ENCODE measurements at places on chromosomes 7 and 10.

- peak; percentile 73 for DNase-seq
Measured at GRCh38 chr10:5812283-5813090, 747 bp downstream of the GDI2 start.

GRCh38 chr7:17357952-17358351 lies 59.5 kb downstream of the AHR start:
- no peak for DNase-seq

GRCh38 chr10:113503930-113504329 lies 48.9 kb upstream of the HABP2 start:
- DNase-seq = no peak

DNA sequence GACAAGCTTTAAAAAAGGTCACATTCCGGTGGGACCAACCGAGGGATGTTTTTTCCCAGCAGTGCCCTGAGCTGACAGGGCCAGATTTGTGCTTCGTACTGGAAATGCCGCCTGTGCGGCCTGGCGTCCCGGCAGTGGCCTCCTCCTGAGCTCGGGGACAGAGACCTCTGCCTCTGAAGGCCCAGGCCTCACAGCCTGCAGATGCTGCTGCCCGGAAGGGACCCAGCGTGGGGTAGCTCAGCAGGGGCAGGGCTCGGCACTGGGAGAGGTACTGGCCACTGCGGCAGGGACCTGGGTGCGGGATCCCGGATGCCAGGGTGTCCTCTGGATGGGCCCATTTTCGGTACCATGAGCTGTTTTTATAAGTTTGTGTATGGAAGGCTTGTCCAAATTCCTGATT lies 52.4 kb upstream of the CFAP46 start:
- DNase-seq = no peak

- no peak for DNase-seq
Measured at GRCh38 chr10:131692176-131692575, 208.6 kb upstream of the PPP2R2D start.

DNA sequence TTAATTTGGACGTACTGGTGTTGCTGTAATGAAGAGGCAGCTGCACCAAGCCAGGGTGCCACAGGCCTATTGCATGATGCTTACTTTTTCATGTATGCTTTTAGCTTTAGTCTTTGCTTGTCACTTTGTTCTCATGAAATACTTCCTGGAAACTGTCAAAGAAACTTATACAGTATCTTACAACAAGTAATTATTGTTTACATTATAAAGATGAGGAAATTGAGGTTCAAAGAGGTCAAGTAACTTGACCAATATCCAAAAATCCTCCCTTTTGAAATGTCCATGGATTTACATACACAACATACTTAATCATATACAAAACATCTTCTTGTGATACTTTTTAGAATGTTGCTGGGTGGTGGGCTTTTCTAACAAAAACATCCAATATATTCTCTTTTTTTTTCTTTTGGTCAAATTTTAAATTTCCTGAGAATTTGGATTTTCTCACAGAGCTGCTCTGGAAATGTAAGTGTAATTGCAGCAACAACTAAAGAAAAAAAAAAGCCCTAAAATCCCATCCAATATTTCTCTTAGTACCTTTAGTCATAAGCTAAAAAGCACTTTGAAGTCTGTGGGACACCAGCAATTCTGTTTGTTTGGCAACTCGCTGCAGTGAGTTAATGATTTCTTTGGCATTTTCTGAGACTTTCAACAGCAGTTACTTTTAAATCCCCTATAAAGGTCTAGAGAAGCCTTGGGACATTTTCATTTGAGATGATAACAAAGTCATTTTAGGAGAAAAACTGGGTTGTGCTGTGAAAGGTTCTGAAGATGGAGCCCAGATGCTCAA lies 500.6 kb upstream of the IGFBP3 start:
- no peak for DNase-seq

DNA sequence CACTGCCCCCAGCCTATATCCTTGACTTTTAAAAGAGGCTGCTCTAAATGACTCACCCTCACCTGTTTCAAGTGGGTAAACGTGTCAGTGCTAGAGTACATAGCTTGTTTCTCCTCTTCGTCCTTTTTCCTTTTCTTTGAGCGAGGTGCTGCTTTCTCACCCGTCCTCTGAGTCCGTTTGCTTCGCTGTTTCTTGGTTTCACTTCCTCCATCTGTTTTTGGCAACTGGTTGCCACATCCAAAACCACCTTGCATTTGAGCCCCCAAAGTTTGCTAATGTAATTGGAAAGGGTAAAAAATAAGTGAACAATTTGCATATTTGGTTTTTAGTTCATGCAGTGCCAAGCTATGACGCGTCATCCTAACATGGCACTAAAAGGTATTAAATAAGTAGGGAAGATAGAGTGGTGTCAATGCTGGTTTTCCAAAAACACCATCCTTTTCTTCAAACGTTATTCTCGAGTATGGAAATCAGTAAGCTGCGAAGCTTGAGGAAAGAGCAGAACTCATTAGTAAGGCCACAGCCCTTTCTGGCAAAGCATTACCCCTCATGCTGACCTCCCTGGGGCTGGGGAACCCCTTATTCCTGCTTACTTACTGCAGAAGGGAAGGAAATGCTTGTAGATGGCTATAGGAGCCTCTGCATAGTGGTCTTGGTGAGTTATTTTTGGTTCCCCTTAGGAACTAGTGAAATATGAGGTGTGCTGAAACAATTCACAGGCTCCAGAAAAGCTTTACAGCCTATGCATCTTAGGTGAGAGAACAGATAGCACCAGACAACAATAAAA lies 133.5 kb downstream of the GALNT11 start:
- DNase-seq = peak; percentile 69

GRCh38 chr7:115679976-115680375 lies 350.6 kb downstream of the TFEC start:
- DNase-seq = no peak

- no peak for DNase-seq
Measured at GRCh38 chr7:137408126-137408525, 64.6 kb upstream of the PTN start.

DNA sequence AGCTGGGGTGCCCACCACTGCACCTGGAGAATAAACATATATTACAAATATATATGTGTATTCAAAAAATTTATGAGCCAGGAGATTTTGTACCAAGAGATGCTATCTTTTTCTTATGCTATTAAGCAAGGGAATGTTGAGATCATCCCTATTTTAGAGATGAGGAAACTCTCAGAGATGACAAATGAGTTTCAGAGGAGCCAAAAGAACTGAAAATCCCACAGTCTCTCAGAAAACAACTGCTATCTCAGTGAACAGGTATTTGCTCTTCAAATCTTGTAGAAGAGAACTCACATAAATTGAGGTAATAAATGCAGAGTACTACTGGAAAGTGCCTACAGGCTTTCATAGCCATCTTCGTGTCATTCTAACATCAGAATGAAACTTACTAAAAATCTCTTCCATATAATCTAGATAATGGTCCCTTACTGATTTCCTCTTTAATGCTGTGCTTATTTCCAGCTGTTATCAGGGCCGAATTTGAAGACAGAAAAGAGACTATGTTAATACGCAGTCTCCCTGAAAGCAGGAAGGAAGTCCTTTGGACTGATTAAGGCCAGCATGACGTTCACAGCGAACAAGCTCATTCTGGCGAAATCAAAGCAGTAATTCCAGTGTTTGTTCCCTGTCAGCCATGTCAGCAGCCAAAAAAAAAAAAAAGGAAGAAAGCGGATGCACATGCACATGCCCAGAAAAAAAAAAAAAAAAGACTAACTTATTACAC lies 29.4 kb upstream of the ANAPC16 start:
- no peak for DNase-seq

- no peak for DNase-seq
Measured at GRCh38 chr7:455110-455928, 64.3 kb downstream of the PDGFA start.

- DNase-seq = no peak
Measured at GRCh38 chr7:128777156-128778123, 1.8 kb upstream of the OPN1SW start.

DNA sequence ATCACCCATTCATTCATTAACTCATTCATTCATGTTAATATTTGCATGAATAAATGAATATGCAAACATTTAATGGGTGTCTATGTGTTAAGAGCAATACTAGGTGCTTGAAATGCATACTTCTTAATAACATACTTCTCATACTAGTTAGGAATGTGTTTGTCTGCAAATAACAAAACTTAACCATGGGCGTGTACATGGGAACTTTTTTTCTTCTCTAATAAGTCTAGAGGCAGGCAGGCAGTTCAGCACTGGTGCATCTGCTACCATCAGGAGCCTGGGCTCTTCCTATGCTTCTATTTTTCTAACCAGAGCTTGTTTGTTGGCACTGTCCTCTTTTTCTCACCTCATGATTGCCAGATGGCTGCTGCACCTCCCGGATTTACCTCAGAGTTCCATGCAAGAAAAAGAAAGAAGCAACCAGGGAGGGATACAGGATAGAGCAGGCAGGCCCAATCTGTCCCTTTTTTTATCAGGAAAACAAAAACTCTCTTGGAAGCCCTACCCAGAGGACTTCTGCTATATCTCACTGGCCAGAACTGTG lies 22.7 kb downstream of the CDHR3 start:
- DNase-seq = no peak

DNA sequence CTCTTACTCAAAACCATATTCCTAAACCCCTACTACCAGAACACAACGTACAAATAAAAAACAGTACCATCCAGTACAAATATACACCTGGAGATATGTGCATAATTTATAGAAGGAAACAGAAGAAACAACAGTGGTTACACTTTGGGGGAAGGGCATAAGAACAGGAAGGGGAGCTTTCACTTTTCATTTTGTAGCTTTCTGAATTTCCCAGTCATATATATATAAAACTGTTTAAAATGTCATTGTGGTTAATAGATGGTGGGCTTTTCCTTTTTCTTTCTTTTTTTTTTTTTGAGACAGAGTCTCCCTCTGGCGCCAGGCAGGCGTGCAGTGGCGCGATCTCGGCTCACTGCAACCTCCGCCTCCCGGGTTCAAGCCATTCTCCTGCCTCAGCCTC lies 47.2 kb downstream of the MALSU1 start:
- DNase-seq = peak; percentile 26

- peak; percentile 30 for DNase-seq
Measured at GRCh38 chr10:78657163-78657861, 411.5 kb upstream of the ZMIZ1 start.

GRCh38 chr10:4144817-4145216 lies 359.8 kb upstream of the KLF6 start:
- DNase-seq = no peak

DNA sequence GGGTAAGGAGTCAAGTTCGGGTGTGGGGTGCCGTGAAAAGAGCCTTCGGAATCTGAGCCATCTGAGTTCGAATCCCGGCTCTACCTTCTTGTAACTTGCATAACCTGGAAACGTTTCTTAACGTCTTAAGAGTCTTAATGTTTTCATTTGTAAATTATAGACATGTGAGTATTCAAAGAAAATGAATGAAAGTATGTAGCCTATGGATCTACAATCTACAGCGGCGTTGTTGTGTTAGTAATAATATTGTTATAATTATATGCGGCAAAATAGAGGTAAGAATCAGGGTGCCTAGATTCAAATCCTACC lies 559 bp downstream of the VTI1A start:
- no peak for DNase-seq

GRCh38 chr10:19730167-19730906 lies 85.9 kb upstream of the PLXDC2 start:
- no peak for DNase-seq

GRCh38 chr7:29957521-29958310 lies 31.9 kb downstream of the SCRN1 start:
- DNase-seq = no peak

GRCh38 chr7:75072981-75073283 lies 670 bp downstream of the RCC1L start:
- no peak for DNase-seq

- no peak for DNase-seq
Measured at GRCh38 chr10:124949543-124949942, 7.6 kb downstream of the ZRANB1 start.

GRCh38 chr10:71088054-71088453 lies 124.3 kb upstream of the UNC5B start:
- DNase-seq = no peak

GRCh38 chr7:158394936-158395335 lies 192.7 kb downstream of the PTPRN2 start:
- no peak for DNase-seq

- DNase-seq = no peak
Measured at GRCh38 chr7:24784277-24784676, 27.0 kb upstream of the GSDME start.

- no peak for DNase-seq
Measured at GRCh38 chr7:17773289-17773626, 167.0 kb downstream of the SNX13 start.

- no peak for DNase-seq
Measured at GRCh38 chr10:124256151-124256550, 162.6 kb downstream of the OAT start.

DNA sequence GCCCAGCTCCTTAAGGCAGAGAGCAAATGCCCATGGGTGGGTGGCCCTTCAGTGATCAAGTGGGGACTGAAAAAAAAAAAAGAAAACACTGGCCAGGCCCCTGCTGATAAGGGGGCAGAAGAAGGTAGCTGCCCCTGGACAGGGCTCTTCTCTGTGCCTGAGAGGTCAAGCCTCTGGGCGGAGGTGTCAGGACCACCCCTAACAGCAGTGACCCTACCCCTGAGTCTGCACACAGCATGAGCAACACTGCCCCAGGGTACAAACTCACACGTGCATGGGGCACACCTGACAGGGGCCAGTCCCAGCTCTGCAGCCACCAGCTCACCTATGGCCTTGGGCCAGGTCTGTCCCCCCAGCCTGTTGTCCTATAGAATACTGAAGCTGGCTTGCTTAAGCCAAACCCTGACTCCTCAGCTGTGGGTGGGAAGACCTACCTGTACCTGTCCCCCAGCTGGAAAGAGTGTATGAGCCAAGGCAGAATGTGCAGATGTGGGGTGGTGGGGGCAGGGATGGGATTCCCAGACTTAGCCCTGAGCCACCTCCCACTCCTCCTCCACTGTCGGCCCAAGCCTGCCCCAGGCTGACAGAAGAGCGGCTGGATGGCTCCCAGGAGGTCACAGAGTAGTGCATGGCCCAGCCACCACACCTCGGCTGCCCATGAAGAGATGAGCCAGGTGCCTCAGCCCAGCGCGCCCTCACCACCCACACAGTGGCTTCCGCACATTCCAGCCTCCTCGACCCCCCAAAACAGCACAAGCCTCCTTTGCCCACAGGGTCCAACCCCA lies 23.7 kb downstream of the KCNH2 start:
- no peak for DNase-seq
